Kidney glomerular epithelial cell (primary cell): ENCODE measurements at places on chromosomes 12 and 14.

DNA sequence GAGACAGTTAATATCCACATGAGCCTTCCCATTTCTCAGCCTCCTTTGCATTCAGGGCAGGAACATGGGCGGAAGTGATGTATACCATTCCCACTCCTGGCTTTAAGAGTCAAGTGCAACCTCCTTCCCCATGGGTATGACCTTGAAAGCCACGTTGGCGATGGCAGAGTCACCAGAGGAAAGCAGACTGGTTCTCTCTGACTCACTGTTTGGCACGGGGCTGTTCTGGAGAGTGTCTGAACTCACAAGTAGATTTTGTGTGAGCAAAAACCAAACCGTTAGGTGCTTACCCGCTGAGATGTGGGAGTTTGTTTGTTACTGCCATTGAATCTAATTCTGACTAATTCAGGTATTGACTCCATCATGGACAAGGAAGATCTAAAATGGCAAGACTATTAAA, 36.7 kb upstream of the PZP start:
- DNase-seq, result no peak

GRCh38 chr12:103399986-103400385, 95.8 kb downstream of the C12orf42 start:
- no peak for DNase-seq

- DNase-seq, result no peak
Measured at GRCh38 chr12:89657066-89657465, 51.6 kb downstream of the ATP2B1 start.

GRCh38 chr12:124609041-124609989, 41.9 kb upstream of the NCOR2 start:
- DNase-seq, result peak; percentile 6

- DNase-seq, result no peak
Measured at GRCh38 chr12:120126635-120127005, 10.1 kb upstream of the RAB35 start.

DNA sequence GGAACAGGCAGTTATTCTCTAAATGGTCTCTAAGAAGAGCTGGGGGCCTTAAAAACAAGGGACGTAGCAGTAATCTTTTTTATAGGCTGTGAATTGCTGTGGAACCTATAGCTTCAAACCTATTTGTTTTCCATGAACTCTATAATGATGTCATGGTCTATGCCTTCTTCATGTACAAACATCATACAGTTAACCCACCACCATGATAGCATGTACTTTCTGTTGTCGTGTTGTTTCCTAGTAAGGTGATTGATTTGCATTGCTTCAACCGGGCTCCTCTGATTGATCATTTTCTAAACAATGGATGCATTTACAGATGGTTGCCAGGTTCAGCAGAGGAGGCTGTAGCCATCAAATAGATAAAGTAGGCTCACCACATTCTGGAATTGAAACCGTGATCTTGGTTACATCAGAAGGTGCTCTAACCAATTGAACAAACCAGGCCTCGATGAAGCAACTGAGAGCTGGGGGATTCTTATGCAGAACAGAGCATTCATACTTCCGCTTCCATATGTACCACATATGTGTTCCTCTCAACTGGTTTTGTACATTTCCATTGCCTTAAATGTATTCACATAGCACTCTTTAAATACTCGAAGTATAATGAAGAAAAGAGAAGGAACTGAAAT, 25.6 kb upstream of the PCNX1 start:
- no peak for DNase-seq

DNA sequence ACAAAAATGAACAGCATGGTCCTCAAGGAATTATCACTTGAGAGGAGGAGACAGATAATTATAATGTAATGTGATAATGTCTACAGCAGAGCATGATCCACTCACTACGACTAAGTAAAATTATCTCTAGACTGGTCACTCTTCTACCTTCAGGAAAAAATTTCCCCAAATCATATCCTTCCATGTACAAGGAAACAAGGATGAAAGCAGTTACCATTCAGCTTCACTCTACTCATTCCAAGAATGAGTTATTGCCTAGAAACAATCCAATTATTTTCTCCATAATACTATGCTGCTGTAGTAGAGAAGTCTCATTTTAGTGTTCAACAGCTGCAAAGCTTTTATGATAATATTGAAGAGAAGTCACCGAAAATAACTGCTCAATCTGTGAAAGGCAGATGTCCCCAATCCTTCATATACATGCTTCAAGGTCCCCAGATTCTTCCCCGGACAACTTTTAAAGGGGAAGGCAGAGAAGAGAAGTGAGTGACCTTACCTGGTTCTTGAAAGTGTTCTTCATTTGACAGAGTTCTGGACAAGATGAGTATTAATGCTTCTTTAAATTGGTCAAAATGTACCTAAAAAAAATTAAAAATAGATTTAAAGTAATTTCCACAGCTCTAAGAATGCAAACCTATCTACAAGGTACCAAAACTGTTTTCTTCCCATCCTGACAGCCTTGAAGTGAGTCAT, 24.6 kb downstream of the NIN start:
- DNase-seq, result no peak

DNA sequence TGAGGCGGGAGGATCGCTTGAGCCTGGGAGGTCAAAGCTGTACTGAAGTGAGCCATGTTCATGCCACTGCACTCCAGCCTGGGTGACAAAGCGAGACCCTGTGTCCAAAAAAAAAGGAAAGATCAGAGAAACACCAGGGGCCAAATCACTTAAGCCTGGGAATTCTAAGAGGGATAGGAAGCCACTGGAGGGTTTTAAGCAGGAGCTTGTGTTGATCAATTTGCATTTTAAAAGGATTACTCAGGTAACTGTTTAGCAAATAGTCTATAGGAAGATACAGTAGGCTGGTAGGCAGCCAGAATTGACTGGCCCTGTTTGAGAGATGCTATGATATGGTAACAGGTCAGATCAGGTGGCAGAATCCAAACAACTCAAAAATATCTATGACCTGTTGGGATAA, 162.7 kb downstream of the SPTSSA start:
- DNase-seq, result no peak

- no peak for DNase-seq
Measured at GRCh38 chr12:48198985-48199384, 4.1 kb downstream of the OR10AD1 start.

- no peak for DNase-seq
Measured at GRCh38 chr12:124780336-124780735, 83.3 kb downstream of the SCARB1 start.

DNA sequence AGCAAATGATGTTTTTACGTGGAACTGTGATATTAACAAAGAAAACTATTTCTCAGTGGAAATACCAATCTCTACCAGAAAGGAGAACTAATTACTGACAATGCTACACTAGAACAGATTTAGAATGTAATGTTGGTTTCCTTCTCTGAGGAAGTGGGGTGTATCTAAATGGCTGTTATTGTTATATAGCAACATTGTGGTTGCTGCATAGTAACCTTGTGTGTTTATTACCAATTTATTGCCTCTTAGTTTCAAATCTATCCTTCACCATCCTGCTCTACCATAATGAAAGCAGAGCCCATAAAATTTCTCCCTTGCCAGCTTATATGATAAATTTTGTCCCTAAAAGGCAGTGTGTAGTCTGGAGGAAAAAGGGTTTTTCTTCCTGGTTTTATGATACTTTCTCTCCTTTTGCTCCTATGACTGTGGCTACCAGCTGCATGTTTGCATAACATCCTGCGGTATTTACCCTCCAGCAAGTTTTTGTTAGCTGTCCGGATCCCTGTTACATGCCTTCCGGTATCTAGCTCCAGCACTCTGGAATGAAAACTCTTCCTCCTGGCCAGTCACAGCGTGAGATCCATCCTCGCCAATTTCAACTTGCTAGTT, 5.7 kb upstream of the KLRK1 start:
- peak; percentile 68 for DNase-seq

DNA sequence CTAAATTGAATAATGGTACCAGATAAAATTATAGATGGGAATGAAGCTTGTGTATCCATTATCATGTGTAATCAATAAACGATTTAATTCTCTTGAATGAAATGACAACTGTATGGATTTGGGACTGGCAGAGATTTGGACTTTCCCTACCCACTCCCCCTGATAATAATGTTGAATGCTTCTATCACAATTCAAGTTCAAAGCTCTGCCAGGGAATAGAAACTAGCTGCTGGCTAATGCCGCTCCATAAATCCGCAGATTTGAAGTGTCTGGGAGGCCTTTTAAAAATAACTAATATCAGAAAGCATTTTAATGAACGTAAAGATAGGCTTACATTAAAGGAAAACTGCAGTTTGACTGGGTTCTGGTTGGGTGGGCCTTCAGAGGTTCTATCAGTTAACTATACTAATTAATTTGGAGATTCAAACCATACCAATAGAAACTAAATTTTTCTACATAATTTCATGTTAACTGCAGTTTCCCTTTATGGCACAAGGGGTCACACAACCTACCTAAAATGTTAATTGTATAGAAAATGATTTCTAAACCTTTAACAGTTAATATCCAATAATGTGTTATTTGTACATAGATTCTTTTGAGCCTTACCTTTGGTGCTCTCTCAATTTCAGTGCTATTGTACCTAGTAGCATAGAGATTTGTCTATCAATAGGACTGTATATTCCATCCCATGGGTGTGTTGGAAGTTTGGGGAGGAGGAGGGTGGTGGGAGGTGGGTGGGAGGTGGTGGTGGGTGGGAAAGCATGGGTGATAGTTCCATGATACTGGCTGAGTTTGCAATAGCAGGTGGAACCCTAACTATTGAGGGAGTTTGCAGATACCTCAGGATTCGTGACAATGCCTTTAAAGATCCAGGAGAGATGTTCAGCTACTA, 4.9 kb downstream of the HNRNPA1 start:
- DNase-seq, result no peak

GRCh38 chr12:6540181-6540877, 6.0 kb downstream of the GAPDH start:
- peak; percentile 80 for DNase-seq

GRCh38 chr14:51328064-51328771, 88.2 kb downstream of the TMX1 start:
- peak; percentile 31 for DNase-seq

DNA sequence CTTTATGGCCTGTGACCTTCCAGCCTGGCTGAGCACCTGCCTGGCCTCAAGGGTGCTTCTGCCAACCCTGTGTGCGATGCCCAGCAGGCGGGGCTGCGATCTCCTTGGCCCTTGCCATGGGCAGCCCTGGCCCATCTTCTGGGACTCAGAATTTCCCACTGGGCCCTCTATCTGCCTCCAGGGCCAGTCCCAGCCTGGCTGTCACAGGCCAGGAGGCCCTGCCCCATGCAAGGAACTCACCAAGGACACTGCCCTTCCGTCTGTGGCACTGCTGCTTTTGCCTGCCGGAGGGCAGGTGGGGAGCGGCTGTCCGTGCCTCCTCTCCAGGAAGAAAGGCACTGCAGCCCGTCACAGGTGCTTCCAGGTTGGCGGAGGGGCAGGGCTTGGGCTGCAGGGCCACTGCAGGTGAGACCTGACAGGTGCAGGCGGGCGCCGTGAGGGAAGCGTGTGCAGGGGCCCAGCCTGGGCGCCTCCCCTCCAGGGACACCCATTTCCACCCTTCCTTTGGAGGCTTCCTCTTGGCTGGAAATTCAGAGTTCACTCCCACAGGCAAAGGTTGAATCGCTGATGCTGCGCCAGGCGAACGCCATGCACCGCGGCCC, 177.8 kb downstream of the KIF26A start:
- DNase-seq, result no peak

GRCh38 chr12:111256629-111257434, 112.1 kb downstream of the PHETA1 start:
- DNase-seq, result no peak

GRCh38 chr12:10304161-10304574, 3.5 kb upstream of the KLRD1 start:
- DNase-seq, result peak; percentile 6

DNA sequence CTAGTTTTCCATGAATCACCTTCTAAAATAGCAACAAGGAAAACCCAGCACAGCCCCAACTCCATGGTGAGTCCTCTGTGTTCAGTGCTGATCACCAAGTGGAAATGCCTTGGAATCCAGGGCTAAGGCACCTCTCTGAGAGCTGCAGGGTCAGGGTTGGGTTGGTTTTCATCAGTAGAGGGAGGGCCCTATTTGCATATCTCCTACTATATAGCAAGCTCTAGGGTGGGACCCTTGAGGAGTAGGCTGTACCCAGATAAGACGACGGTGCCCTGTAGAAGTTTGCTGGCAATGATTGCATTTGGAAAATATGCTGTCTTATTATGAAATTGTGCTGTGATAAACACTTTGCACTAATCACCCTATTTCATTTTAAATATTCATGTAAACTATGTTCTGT, 1011.8 kb downstream of the TMEM121 start:
- DNase-seq, result no peak

GRCh38 chr12:93668919-93669418, 8.2 kb upstream of the CRADD start:
- DNase-seq, result no peak

DNA sequence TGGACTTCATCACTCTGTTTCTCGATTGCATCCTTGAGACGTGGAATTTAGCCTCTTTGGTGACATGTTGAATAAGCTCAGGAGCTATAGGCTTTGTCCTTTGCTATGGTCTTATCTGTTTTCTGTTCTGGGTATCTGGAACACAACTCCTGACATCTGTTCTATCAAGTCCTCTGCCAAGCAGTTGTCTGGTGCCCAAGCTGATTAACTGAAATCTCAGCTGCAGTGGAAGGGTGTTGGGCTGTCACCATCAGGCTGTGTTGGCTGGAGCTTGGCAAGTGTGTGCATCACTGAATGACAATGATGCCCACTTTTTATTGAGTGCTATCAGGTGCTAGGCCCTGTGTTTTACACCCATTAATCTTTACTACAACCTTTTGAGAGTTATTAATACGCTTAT, 77.8 kb downstream of the SMOC1 start:
- no peak for DNase-seq

GRCh38 chr14:72880820-72881219, 13.1 kb downstream of the DPF3 start:
- DNase-seq, result no peak

DNA sequence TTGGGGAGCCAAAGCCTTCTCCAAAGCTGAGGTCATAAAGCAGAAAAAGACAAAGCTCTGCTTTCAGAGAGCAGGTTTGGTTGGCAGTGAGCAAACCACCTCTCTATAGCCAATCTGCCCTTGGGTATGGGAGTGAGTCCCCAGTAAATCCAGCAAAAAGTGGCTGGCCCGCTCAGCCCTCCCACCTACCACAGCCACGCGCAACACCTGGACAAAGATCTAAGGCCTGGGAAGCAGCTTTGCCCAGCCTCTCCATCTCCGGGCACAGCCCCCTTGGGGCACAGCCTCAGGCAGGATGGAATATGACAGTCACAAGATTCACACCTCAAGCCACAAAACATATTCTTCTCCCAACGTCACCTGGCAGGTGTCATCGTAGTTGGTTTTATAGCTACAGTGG, 211.7 kb upstream of the EEA1 start:
- DNase-seq, result no peak

DNA sequence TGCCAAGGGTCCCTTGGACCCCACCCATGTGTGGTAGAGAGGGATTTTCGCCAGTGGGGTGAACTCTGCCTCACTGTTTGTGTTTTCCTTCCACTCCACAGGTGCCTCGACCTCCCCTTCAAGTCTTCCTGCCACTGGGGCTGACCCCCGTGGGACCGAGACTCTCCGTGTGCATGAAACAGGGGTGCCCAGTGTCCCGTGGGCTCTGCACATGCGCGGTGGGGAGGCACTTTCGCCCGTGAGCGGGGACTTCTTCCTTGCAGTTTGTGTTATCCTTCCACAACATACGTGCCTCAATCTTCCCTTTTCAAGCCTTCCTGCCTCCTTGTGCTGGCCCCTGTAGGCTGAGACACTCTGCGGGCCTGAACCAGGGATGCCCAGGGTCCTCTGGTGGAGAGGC, 362.4 kb downstream of the ALG10 start:
- no peak for DNase-seq
